ENCODE measurements at places on chromosomes 5 and 9.

DNA sequence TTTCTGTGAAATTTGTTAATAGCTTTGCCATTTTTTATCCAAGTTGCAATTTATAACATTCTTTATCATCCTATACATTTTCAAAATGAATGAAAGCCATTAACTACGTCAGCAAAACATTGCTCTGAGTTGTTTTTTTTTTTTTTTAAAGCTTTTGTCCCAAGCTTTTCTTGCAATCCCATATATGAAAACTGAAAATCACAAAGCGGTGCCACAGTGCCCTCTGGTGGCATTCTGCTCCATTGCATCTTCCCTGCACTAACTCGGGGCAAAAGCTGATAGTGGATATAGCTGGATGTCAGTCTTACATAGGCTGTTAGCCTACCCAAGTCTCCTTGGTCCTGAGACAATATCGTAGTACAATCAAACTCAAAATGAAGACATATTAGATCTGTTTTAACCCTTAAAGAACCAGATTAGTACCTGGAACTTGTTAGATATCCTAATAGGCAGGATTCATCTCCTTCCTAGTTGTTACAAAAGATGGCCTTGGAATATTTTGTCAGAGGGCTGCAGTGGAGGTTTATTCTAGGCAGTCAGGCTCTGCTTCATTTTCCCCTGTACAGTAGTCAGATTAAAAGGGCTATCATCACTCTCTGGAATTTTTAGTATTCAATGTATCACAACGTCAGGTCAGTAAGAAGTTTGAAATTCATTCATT, 669.9 kb downstream of the PTPRD start:
- DNase-seq = peak; percentile 17

DNA sequence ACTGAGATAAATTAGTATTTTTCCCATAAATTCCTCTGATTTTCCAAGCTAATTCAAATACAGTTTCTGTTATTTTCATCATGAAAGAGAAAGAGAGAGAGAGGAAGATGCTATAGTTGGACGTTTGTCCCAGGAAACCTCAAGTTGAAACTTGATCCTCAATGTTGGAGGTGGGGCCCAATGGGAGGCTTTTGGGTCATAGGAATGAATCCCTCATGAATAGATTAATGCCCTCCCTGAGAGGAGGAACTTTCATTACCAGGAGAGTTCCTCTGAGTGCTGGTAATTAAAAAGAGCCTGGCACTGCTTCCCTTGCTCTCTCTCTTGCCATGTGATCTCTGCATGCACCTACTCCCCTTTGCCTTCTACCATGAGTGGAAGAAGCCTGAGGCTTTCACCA, 189.9 kb upstream of the SMC2 start:
- DNase-seq = no peak

- no peak for DNase-seq
Measured at GRCh38 chr9:68983008-68983411, 30.9 kb downstream of the PRKACG start.

- DNase-seq = no peak
Measured at GRCh38 chr5:96807075-96807654, 580 bp downstream of the ERAP1 start.

GRCh38 chr5:125014202-125014601, 267.8 kb upstream of the ZNF608 start:
- no peak for DNase-seq

GRCh38 chr9:136951541-136952320, at the start of gene LCN12:
TSS of gene LCN12 (plus strand) at chr9:136952273. CDS start at chr9:136952328, 55 bp downstream.
- no peak for DNase-seq

All from stimulated activated CD4-positive, alpha-beta T cell treated with anti-CD3 and anti-CD28 coated beads, Interleukin-1b, Interleukin-23, amount 100 ng/mL, for 4 hours (primary cell).